ENCODE measurements at places on chromosomes 1 and 21.

GRCh38 chr1:99738858-99739465 is 27.5 kb downstream of the FRRS1 start:
- no peak for DNase-seq

DNA sequence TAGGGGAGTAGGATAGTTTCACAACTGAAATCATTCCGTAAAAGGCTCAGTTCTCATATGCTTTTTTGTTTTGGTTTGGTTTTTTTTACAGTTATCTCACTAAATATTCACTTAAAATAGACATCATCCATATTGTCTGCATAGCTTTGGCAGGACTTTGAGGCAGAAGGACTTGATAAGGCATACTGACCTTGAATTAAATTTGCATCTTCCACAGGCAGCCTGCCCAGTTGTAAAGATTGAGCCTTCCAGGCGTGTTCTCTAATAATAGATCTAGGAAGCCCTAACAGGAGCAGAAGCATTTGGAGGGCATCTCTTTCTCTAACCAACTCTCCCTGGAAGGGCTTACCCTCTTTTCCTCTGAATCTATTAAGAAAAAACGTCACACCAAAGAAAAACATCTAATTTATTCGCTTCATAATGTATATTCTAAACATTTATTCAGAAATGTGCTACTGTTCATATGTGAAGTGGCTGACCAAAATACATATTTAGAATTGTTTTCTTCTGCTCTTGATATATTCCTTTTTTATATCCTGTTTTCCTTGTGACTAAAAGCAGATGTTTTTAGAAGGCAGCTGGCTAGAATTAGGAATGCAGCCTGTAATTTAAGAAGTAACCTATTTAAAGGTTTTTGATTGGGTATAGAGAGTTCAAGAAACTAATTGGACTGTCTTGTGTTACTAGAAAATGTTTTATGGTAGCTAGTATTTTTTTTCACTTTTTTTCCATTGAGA is 20.2 kb downstream of the DESI2 start:
- no peak for DNase-seq

- DNase-seq: no peak
Measured at GRCh38 chr1:81547912-81548303, 252.8 kb upstream of the ADGRL2 start.

- DNase-seq: no peak
Measured at GRCh38 chr1:243916160-243916559, 66.1 kb upstream of the AKT3 start.

- DNase-seq: peak; percentile 8
Measured at GRCh38 chr1:32627596-32628162, 22.7 kb downstream of the ZBTB8OS start.

DNA sequence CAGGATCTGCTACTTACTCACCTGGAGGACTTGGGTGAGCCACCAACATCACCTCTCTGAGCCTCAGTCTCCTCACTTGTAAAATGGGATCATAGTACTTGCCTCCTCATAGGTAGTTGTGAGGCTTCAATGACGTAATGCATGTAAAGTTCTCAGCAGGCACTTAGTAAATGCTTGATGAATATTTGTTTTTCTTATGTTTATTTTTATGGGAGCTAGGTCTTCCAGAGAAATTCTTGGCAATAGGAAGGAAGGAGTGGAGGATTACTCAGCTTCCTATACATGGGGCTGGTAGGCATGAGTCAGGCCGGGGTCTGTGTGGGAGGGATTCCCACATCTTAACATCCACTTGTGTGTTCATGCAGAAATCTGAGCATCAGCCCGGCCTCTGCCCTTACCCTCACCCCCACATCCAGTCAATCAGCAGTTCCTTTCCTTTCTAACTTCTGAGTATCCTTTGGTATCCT is 95.4 kb upstream of the USP24 start:
- DNase-seq: no peak

DNA sequence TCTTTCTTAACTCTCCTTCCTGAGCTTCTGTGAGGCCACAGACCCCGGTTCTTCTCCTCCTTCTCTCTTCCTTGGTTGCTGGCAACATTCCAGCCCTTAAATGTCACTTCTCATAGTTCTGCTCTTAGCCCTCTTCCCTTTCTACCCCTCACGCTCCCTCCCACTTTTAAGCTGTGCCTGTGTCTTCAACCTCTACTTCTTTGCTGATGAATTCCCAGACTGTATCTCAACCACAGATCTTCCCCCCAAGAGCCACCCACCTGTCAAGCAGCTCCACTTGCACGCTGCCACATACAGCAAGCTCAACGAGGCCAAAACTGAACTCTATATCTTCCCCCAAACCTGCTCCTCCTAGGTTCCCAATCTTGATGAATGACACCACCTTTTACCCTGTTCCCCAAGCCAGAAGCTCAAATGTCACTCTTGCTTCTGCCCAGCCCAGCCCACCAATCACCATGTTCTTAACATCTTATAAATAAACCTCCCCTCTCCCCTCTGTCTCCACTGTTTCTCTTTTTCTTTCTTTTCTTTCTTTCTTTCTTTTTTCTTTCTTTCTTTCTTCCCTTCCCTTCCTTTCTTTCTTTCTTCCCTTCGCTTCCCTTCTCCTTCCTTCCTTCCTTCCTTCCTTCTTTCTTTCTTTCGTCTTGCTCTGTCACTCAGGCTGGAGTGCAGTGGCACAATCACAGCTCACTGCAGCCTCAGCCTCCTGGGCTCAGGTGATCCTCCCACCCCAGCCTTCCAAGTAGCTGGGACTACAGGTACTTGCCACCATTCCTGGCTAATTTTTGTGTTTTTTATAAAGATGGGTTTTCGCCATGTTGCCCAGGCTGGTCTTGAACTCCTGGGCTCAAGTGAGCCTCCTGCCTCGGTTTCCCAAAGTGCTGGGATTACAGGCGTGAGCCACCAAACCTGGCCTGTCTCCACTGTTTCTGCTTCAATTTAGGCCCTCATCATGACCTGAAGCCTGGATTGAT is 19.8 kb upstream of the PTP4A2 start:
- DNase-seq: peak; percentile 33

DNA sequence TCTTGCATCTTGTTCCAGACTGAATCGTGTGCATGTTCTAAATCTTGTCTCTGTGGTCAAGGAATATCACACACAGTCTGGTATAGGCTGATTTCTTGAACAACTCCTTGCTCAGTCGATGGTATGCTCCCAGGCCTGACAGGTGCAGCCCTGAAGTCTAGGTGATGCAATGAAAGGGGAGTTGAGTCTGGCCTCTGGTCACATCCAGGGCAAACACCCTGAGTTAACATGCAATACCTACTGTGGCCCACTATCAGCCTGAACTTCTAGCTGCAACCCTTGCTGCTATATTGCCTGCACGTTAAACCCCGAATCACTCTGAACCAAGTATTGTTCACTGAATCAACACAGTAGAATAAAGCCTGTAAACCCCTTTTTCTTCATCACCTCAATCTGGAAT is 303.4 kb downstream of the USP25 start:
- no peak for DNase-seq

DNA sequence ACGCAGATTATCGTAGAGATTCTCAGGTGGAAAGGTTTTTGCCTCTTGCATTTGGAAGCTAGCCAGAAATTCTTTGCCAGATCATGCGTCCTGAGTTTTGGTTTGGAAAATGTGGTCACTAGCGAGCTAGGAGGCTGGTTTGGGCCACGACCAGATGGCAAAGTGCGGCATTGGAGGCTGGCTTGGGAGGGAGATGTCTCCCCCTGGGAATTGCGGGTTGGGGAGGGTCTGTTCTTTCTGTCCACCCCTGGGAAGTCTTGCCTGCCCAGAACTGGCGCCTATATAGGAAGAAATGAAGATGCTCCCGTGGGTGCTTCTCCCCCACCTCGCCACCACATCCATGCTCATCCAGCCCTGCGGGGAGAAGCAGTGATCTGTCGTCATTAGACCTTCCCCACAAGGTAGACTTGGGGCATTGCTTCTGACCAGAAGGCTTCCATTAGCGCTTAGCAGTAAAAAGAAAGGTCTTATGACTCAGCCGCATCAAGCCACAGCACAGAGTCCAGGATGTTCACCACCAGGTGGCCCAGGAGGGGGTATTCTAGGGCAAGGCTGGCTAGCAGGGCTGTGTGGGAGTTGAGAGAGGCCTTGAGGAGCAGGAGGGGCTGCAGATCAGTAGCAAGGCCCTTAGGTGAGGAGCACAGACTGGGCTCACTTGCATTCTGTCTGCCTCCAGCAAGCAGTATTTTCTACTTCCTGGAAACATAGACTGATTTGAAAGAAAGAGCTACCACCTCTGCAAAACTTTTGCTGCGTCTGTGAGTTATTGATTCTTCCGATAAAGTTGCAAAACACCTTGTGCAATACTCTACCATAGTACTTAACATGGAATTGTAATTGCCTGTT is 1.5 kb upstream of the PTP4A2 start:
- DNase-seq: peak; percentile 67

DNA sequence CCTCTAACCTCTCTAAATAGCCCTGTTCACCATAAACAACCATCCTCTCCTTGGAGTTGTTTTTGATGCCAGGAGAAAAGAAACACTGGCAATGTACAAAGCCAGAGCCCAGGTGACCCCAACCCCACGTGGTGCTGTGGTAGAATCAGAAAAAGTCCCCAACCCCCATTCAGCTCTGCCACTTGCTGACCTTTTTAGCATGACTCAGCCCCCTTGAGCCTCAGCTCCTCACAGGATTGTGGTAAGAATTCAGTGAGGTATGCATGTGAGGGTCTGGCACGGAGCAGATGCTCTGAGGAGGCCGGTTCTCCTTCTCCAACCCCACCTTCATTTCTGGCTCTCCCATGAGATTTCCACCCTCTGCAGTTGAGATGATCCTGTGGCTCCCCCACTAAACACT is 11.1 kb upstream of the CHI3L1 start:
- DNase-seq: no peak

- DNase-seq: no peak
Measured at GRCh38 chr1:232765542-232765941, 39.7 kb upstream of the MAP10 start.

GRCh38 chr1:153355445-153356071 is 2.1 kb upstream of the S100A9 start:
- DNase-seq: no peak

DNA sequence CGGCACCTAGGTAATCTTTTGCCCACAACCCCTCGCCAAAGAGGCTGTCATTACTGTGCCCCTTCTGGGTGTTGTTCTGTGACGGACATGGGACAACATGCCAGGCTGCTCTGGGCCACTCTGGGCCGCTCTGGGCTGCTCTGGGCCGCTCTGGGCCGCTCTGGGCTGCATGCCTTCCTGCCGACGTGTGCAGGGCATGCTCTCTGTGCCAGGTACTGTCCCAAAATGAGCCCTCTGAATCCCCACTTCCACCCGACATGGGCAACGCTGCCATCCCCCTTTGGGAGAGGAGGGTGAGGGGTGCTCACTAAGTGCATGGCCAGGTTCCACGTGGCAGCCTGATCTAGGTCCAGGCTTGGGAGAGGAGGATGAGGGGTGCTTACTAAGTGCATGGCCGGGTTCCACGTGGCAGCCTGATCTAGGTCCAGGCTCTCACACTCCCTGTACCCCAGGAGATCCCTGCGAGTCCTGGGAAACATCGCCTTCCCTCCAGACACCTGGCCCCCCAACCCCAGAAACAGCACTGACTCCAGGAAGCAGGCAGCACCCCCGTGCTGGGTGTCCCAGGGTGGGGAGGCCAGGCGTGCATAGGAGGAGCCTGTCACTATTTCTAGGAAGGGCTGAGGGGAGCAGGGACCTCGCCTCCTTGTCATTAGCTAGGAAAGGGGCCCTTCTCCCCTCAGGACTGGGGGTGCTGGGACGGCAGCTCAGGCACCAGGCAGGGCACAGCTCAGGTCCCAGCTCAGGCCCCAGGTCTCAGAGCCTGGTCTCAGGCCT is 16.5 kb downstream of the TTC34 start:
- DNase-seq: no peak

DNA sequence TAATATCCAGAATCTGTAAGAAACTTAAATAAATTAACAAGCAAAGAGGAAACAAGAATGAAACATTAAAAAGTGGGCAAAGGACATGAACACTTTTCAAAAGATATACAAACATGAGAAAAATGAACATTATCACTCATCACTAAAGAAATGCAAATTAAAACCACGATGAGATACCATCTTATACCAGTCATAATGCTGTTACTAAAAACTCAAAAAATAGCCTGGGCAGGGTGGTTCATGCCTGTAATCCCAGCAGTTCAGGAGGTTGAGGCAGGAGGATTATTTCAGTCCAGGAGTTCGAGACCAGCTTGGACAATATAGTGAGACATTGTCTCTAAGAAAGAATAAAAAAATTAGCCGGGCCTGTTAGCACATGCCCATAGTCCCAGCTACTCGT is 6.1 kb downstream of the ZNF124 start:
- DNase-seq: no peak
